ENCODE measurements at places on chromosomes 5 and 9.

DNA sequence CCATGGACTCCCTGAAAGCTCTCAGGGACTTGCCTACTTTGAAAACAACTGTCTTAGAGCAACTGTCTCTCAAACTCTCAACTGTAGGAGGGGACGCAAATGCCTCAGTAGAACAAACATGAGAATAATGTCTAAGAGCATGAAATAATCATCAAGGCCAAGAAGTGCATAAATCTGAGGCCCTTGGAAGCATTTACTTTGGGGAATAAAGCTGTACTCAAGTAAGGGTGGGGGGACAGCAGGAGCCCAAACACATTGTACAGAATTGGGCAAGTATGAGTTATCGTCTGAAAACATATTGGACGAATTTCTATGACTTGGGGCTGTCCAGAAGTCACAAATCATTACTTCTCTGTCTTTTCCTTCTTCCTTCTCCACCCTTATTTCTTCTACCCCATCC, 96.3 kb upstream of the HMHB1 start:
- DNase-seq, result no peak

GRCh38 chr5:76111477-76112174, 28.4 kb downstream of the SV2C start:
- DNase-seq, result no peak

DNA sequence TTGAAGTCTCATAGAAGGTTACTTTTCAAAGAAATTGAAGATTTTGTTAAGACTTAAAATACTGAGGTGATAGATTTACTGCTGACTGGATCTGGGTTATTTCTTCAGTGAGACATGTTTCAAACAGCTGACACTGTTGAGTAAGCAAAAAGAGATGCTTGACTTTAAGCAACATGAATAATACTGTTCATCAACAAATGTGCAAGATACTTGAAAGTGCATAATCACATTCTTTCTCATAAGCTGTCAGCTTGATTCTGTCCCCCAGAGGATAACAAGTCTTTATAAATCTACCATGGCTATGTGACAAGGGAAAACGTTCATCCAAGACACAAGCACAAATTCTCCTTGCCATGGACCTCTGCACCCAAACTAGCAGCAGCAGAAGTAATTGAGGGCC, 260.1 kb upstream of the CDH18 start:
- DNase-seq, result no peak

GRCh38 chr5:149790276-149790675, 60.2 kb downstream of the PPARGC1B start:
- DNase-seq, result no peak

GRCh38 chr5:93008502-93009207, 572.4 kb downstream of the NR2F1-AS1 start:
- DNase-seq, result no peak
